Activated T-helper 1 cell treated with Interleukin-2 at 50 U/mL for 16 hours (primary cell): ENCODE measurements at places on chromosomes 5 and 9.

DNA sequence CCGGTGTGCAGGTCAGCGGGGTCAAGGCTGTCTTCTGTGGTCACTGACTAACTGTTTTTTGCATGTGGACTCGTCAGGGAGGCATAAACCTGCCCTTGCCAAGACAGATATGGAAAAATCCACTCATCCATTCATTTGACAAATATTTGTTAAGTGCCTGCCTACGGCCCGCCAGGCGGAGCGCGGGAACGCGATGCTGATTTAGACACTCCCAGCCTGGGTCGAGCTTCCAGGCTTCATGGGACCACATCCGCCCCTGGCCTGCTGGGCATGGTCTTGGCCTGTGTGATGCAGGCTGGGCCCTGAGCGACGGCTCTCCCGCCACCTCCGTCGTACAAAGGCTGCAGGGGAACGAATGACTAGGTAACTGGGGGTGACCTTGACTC, 18.1 kb downstream of the MYMK start:
- DNase-seq = no peak

GRCh38 chr5:96288166-96288844, 144.7 kb downstream of the PCSK1 start:
- DNase-seq = no peak

- no peak for DNase-seq
These were observed 46.5 kb downstream of the ZNF474 start for GRCh38 chr5:122175852-122176251.

DNA sequence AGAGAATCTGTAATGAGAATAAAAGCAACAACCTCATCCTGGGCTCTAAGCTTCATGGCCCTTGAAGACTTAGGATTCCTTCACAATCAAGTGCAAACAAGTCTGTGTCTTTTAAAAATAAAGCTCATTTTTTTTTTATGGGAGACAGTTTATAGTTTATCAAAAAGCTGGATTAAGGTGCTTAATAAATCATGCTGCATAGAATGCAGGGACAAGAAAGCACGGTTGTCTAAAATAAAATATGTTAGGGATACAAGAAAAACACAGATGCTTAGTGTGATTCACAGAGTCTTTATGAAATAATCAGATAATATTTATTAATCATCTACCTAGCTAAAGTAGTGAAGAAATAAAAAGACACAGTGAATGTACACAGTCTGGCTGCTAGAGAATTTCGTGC, 2045.9 kb upstream of the WWC1 start:
- no peak for DNase-seq

GRCh38 chr5:126198531-126198930, 224.7 kb upstream of the GRAMD2B start:
- DNase-seq = no peak

DNA sequence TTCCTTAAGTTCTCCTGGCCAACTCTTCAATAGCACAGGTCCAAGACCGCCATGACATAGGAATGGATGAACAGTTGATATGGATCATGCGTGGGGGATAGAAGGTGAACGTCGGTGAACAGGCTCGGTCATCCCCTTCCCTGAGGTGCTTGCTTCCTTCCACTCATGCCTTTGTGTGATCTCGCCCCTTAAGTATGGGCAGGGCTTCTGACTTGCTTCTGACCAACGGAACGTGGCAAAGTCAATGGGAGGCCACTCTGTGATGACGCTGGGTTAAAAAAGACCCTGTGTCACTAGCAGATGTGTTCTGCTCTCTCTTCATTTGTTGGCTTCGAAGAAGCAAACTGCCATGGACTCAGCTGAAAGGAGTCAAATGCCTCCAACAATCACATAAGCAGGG, 240.5 kb upstream of the TUT7 start:
- DNase-seq = no peak

DNA sequence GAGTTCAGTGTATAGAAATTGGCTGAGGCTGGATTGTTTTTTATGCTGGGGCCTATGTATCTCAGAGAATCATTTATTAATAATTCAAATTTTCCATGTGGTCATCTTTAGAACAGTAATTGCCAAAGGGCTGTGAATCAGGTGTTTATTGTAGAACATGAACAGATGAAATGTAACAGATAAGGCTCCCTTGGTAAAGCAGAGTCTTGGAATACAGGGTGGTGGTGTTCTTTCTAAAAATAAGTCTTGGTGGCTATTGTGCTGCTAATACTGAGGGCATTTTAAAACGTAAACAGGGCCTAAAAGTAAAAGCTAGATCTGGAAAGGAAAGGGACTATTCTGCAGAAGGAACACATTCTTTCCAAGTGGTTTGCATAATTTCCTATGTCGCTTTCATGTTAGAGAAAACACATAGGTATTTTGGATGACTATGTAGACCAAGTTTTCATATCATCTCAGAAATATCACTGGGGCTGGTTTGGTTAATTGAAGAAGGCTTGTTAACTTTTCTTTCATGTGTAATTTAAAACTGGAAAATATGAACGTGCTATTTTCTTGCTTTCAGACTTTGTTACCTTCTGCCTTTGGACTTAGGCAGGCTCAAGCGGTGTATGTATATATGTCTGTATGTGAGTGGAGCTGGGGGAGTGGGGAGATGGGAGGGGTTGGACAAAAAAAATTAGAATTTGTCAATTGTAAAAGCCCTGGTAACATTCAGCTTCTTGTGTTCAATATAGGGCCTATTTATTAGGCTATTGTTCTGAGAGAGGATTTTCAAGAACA, 119.9 kb upstream of the ANKRD55 start:
- no peak for DNase-seq

DNA sequence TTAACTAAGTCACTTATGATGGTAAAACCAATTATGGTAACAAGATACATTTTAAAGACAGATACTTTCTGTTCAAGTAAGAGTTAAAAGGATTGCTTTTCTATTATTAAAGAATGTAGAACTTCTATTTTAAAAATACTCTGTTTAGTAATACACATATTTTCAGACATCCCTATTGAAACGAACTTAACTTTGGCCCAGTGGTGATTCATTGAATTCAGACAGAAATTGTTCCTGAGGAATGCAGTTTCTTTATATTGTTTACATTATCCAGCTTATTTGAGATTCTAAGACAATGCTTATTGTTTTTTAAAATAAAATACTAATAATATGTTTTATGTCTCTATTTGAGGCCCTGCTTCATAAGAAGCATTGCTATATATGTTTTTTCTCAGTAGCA, 816.4 kb downstream of the SEMA5A start:
- DNase-seq = no peak

DNA sequence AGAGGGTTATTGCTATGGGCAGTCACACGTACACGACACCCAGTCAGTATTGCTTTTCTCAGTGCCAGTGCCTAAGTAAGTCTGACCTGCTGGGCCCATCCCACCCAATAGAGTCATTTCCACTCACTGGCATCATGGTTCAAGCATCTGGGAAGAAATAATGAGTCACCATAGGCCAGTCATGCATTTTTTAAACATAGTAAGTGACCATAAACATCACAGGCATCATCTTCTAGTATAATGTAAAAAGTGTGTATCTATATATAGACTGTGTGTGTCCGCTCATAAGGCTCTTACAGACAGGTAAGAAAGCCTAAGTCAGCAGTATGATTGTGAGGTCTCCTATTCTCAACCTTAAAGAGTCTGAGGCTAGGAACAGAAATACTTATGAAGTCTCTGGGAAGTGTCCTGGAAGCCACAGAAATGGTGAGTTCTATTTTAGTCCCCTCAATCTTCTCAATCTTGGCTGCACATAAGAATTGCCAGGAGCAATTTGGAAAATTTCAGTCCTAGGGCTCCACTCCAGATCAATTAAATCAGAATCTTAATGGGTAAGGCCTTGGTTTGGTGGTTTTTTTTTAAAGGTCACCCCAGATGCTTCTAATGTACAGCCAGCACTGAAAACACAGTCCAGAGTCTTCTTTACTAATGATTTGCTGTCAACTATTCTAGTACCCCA, 65.2 kb downstream of the ZNF366 start:
- no peak for DNase-seq

DNA sequence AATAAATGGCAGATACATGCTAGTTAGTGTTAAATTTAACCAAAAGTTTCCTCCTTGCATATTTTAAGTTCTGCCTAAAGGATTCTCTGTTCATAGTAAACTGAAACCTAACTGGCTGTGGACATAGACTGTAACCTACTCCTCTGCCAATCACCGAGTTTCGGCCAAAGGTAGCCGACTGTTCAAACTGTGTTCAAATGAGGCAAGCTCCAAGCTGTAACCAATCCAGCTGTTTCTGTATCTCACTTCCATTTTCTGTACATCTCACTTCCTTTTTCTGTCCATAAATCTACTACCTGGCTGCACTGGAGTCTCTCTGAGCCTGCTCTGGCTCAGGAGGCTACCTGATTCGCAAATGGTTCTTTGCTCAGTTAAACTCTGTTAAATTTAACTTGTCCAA, 44.1 kb downstream of the KCNV2 start:
- no peak for DNase-seq
